Ammon's horn (tissue), 1 donor: ENCODE measurements at places on chromosomes 13 and 19.

- no peak for DNase-seq
Measured at GRCh38 chr13:75836441-75836840, 200.3 kb downstream of the LMO7 start.

DNA sequence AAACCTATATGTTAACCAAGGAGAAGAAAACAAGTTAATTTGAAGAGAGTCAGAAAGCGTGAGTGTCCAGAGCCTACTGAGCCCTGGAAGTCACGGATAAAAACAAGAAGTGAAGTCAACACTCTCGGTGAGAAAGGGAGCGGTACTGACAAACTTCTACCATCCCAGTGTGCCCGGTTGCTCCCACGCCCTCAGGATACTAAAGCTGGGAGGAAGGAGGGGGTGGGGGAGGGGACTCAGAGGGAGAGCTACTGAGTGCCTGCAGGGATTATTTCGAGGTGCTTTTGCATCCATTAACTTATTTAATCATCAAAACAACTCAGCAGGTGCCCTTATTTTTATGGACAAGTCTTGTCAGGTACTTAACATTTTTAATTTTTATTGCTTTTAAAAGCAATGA, 166.2 kb downstream of the ZIC5 start:
- DNase-seq, result no peak

DNA sequence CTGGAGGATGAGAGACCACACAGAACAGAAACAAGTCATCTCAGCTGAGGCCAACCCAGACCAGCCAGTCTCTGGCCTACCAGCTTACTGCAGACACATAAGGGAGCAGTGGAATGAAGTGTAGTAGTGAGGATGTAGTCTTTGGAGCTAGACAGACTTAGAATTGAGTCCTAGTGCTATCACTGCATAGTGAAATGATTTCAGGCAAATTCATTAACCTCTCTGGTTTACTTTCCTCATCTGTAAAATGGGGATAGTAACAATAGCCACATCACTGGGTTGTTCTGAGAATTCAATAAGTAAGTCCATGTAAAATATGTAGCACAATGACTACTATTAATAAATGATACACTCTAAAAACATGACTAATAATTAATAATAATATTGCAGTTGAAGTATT, 383.8 kb downstream of the DLEU7 start:
- no peak for DNase-seq

GRCh38 chr13:24672141-24673132, 7.8 kb upstream of the ATP12A start:
- DNase-seq, result no peak

DNA sequence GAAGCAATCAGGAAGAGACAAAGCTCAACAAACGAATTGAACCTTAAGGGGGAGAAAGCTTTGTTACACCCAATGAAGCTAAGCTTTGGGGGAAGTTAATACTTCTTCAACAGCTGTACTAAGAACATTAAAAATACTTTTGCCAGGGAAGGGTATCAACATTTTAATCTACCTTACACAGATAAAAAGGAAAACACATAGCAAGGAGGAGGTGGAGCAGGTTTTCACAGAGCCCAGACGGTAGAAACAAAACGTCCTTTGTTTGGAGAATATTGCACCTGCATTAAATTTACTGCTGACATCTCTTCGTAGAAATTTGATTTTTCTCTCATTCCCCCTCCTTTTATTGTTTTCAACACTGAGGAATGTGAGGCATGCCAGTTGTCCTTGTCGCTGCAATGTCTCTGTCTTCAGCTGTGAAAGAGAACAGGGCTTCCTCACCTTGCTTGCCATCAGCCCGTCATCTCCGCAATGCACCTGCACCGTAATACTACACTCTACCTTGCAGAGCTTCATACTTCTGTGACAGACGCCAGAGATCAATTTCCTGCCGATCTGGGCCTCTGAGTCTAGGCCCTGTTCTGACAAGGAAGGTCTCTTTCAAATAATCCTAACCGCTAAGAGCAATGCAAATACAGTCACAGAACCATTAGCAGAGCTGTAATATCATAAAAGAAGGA, 270.8 kb downstream of the SPRY2 start:
- DNase-seq, result no peak

- DNase-seq, result no peak
Measured at GRCh38 chr13:21541980-21542379, 62.0 kb downstream of the MICU2 start.

DNA sequence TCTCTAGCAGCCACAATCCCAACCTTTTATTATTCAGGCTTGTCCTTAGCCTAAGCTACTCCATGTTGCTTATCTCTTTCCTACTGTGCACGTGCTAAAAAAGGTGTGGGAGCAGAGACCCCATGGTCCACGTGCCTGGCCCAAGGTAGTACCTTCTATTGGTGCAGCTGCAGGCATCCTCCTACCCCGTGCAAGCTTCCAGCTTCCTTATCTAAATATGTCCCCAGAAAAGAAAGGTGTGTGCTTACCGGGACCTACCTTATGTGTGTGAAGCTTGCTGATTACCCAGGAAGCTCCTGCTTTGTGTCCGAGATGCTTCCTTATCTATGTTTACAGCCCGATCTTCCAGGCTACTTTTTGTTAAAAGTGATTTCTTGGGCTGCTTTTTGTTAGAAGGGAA, 2382.4 kb downstream of the PCDH9 start:
- no peak for DNase-seq

- no peak for DNase-seq
Measured at GRCh38 chr13:33940256-33940655, 122.3 kb downstream of the RFC3 start.
